ENCODE measurements at places on chromosomes 16 and 17. TPM values are rescaled to one million over a fixed set of nuclear protein-coding genes. Genes with fewer than 3 reads are reported as not detected.

The CCL15 gene
- total RNA-seq, result not detected

The MMP15 gene
- total RNA-seq, result 3.5 TPM

The CBX2 gene
- total RNA-seq, result 0.28 TPM

The C16orf54 gene
- not detected for total RNA-seq

The EPN3 gene
- total RNA-seq, result not detected

The TEKT5 gene
- total RNA-seq, result 0.14 TPM

The GNGT2 gene
- 0.28 TPM for total RNA-seq

The PABPN1L gene
- total RNA-seq, result not detected

The ST6GALNAC1 gene
- total RNA-seq, result not detected

Data from smooth muscle cell of bladder (primary cell).